NCI-H2227 treated with DMSO at 0.1 percent for 48 hours (cell line): ENCODE measurements at places on chromosomes 3 and 15.

- no peak for DNase-seq
Observed at GRCh38 chr3:68620211-68620610, 312.1 kb downstream of the TAFA4 start.

DNA sequence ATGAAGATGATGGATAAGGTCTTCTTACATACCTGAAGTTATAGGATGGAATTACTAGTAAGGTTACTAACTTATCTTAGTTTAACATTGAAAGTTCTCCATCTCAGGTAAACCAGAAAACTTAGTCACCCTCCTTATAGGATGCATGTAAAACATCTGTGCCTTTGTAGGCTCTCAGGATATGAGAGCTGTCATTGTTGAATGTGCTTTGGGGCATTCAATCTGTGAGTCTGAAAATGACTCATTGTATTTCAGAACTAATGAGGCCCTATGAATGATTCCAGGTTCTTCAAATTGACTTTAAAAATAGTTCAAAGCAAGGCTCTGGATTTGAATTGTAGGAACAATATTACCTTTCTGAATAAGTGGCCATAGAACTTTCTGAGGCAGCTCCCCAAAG is 237.7 kb upstream of the AZI2 start:
- DNase-seq: no peak

DNA sequence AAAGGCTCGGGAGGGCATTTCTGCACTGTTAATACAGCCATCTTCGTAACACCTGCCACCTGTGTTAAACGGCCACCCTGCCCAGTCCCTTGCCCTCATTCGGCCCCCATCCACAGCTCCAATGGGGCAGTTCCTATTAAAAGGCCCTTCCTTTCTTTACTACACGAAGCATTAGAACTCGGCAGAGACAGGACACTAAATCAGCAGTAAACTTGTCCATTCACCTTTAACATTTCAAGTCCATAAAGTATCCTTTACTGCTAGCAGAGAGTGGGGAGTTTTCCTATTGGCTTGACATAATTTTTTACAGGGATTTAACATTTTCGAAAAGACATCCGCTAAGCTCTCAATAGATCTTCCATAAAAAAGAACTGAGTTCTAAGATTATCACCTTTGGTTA is 76.3 kb downstream of the LRRN1 start:
- DNase-seq: no peak

- no peak for DNase-seq
Observed at GRCh38 chr3:114308830-114309229, 15.0 kb downstream of the TIGIT start.

GRCh38 chr15:98801234-98801561 is 152.9 kb downstream of the IGF1R start:
- DNase-seq: peak; percentile 2

DNA sequence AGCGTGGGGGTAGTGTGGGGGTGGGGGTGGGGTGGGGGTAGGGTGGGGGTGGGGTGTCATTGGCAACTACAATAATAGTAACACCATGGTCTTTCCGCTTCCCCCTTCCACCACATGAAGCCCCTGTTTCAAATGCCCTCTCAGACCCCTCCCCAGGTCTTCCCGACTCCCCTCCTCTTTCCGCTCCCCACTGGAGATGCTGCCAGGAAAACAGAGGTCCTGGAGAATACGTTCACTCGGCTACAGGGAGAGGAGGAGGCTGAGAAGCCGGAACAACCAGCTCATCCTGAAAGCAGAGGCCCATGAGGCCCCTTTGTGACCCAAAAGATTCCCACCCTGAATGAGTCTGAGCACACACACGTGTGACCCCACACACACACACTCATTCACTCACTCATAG is 75.4 kb downstream of the CPN2 start:
- no peak for DNase-seq

GRCh38 chr3:54180921-54181320 is 58.6 kb downstream of the CACNA2D3 start:
- DNase-seq: no peak

DNA sequence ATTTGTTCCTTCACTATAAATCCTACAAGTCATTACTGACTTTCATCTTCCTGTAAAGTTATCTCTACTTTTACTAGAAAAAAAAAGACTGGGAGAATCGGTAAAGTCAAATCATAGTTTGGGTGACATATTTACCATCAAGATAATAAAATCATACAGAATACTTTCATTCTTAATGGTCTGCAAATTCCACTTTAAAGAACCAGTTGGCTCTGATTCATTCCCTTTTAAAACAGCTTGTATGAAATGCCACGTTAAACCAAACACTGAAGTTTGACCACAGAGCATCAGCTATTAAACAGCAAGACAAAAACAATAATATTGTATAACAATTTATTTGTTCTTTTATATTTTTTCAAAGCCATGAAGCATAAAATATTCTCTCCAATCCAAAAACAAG is 100.7 kb downstream of the FBN1 start:
- no peak for DNase-seq

DNA sequence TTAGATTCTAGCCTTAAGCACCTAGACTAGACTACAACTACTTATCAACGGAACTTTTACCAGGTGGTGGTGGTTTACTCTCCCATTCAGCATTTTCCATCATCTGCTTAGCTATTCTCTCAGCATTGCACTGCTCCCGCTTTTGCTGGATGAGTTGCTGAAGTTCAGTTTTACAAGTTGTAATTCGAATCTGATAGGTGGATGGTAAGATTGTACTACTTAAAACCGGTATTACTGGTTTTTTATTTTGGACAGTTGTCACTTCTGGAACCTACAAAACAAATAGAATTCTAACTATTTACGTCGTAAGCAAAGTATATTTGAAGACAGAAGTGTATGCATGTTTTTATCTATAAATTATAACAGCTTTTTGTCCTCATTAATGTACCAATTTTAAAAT is 41.1 kb downstream of the PIK3R4 start:
- no peak for DNase-seq

DNA sequence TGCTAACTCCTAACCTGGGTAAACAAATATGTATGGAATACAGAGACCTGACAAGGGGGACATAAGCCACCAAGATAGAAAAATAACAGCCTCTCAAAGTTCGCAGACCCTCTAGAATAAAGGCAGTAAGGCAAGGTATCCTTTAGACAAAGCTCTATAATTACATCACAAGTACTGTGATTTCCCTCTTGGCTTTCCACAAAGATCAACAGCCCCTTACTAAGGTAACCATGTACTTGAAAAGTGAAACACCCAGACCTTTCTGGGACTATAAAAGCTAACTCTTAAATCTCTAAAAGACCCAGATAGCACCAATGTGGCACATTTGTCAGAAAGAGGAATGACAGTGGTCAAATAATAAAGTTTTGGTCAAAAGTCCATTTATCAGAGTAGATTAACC is 51.9 kb downstream of the TBL1XR1 start:
- DNase-seq: peak; percentile 22

DNA sequence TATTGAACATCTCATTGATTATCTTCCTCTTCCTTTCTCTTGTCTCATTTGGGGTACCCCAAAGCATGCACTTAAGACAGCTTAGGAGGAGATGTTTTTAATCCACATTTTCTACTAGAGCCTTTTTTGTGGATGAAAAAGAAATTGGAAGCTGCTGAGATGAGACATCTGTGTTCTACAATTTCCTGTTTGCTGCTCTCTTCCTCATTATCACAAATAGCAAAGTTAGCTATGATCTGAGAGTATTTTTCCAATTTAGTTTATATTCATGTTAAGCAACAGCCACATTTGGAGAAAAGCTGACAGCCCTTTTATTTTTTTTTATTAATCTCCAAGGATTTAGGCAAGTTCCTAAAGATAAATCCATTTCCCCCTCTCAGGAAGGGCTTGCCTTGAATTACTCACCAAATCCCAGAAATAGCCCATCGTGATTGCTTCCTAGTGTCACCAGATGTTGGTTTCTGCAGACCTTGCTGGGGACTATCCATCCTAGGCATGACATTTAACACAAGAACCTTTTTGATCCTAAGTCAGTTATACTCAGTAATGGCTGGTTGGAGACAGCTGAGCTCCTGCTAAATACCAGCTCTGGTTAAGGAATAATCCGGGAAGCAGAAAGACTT is 70.8 kb upstream of the FILIP1L start:
- no peak for DNase-seq

- DNase-seq: no peak
Observed at GRCh38 chr3:151113343-151113742, 27.9 kb downstream of the MED12L start.

DNA sequence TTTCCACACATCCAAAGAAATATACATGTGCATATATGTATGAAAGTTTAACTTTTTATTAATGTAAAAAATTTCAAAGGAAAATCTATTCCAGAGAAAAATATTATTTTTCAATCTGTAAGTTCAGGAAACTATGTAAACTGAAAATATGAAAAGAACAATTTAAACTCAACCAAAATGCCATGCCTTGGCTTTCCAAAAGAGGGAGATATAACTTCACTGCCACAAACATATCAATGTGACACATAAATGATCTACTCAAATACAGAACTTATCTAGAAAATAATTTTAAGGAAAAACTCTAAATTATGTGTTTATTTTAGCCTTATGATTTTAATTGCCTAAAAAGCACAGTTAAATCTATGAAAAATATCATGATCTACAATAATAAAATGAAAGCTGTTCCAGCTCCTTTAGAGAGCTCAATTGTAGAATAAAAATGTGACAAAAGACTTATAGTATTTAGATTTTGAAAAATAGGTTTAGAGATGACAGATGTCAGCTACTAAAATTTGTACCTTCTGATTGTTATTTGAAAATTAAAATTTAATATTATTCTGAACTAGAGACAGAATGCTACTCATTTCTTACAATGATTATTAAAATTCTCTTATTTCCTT is 94.8 kb downstream of the GBE1 start:
- no peak for DNase-seq
